ENCODE measurements at places on chromosomes 16 and 17.

DNA sequence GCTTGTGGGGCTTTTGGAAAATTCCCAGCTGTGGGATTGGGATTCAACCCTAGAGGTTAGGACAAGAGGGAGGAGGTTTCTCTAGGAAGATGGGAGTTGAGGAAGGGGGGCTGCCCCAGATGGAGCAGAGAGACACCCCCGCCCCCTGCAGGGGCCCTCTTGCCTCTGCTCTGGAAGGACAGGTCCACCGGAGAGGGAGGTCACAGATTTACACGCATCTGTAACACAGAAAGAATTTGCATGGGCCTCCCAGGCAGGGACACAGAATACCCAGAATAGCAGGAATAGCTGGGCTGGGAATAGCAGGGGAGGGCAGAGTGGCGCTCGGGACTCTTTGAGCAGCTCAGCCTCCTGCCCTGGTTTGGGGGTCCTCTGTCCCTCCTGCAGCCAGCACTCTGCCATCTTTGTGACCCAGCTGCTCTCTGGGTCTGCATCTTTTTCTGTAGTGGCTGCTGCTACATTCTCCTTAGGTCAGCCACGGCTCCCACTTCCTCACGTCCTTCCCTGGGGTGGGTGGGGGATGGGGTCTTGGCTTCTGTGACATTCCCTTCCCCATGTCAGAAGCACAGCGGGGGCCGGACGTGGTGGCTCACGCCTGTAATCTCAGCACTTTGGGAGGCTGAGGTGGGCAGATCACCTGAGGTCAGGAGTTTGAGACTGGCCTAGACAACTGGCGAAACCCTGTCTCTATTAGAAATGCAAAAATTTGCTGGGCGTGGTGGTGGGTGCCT lies 33.9 kb upstream of the PLLP start:
- peak; percentile 29 for DNase-seq

DNA sequence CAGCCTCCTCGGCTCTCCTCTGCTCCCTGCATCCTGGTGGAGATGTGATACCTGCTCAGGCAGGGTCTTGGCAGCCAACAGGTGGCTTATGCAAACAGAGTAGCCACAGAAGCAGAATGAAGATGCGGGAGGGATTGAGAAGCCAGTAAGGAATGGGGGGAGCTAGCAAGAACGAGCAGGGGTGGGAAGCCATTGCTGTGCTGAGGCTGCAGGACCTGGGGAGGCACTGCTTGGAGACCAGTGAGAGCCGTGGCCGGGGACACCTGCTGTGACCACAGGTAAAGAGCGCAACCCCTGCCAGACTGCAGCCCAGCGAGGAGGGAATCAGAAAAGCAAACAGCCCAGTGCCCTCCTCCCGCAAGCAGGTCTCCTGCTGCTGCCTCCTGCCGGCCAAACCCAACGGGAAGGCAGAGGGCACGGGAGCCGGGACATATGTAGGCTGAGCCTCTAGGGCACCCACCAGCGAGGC lies 14.7 kb downstream of the AIPL1 start:
- no peak for DNase-seq

DNA sequence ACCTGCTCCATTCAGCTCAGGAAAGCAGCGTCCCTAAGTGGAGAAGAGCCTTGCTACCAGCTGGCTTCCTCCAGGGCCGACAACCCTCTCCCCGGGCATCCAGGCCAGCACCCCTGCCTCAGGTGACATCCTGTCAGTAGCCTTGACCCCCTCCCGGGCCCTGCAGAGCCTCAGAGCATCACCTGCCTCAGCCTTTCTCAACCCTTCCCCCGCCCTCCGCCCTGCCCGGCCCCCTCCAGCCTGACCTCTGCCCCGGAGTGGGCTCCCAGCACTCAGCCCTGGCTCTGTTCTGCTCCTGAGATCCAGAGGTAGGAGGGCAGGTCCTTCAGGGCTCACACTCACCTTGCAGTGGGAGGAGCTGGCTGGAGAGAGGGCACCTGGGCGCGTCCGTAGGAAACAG lies 73.8 kb upstream of the METRNL start:
- no peak for DNase-seq

DNA sequence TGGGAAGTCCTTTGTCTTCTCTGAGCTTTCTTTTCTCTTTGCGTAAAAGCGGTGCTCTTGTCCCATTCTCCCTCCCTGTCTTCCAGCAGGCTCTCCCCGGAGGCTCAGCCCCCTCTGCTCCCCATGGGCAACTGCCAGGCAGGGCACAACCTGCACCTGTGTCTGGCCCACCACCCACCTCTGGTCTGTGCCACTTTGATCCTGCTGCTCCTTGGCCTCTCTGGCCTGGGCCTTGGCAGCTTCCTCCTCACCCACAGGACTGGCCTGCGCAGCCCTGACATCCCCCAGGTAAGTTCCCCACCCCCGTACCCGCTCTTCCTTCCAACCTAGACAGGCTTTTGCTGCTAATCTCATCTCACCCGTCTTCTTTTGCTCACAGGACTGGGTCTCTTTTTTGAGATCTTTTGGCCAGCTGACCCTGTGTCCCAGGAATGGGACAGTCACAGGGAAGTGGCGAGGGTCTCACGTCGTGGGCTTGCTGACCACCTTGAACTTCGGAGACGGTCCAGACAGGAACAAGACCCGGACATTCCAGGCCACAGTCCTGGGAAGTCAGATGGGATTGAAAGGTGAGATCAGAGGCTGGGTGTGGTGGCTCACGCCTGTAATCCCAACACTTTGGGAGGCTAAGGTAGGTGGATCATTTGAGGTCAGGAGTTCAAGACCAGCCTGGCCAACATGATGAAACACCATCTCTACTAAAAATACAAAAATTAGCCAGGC lies 1.3 kb downstream of the TMEM219 start:
- no peak for DNase-seq

- no peak for DNase-seq
Measured at GRCh38 chr17:56913353-56913866, 439 bp downstream of the TRIM25 start.

GRCh38 chr17:59669411-59669810 lies 37.8 kb downstream of the PTRH2 start:
- DNase-seq: no peak

DNA sequence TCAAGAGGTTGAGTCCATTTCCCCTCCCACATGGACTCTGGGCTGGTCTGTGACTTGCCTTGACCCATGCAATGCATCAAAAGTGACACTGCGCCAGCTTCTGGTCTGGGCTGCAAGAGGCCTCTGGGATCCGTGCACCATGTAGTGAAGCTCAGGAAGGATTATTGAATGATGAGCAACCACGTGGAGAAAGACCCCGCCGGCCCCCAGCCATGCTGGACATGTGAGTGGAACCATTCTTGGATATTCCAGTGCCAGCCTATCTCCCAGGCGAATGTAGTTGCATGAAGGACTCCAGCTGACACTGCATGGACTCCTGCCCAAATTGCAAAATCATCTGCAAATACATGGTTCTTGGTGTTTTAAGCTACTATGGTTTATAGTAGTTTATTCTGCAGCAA lies 7.6 kb upstream of the ALOX15B start:
- DNase-seq: no peak

Measured in EL (cell line).